Stimulated activated CD8-positive, alpha-beta memory T cell treated with anti-CD3 and anti-CD28 coated beads, Interleukin-4, amount 100 ng/mL, for 4 hours (primary cell): ENCODE measurements at places on chromosomes 12 and 14.

DNA sequence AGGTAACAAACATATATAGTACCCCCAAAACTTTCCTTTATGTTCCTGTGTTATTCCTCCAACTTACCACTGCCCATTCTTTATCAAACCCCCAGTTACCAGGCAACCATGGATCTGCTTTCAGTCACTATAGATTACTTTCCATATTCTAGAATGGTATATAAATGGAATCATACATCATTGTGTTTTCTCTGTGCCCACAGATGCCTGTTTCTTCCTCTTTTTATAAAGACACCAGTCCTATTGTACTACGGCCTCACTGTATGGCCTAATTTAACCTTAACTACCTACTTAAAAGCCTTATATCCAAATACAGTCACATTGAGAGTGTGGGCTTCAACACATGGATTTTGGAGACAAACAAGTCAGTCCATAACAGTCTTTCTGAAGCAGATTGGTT lies 2.6 kb downstream of the TAS2R14 start:
- DNase-seq, result no peak

GRCh38 chr14:50397390-50398188 lies 908 bp upstream of the CDKL1 start:
- DNase-seq, result no peak

DNA sequence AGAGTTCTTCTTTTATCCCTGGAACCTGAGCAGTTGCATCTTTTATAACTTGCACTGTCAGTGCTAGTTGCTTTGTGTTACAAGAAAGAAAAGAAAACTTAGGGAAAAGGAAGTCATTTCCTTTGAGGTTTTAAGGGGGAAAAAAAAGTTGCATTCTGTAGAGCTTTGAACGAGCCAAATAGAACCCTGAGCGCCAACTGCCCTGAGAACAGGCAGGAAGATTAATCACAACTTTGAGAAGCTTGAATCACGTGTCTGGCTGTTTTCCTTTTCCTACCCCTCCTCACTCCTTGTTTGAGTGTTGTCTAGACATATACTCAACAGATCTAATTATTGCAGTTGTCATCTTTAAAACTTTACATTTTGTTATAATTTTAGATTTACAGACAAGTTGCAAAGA lies 12.5 kb downstream of the PCNX1 start:
- no peak for DNase-seq

GRCh38 chr12:95102916-95103671 lies 29.7 kb upstream of the NR2C1 start:
- no peak for DNase-seq

DNA sequence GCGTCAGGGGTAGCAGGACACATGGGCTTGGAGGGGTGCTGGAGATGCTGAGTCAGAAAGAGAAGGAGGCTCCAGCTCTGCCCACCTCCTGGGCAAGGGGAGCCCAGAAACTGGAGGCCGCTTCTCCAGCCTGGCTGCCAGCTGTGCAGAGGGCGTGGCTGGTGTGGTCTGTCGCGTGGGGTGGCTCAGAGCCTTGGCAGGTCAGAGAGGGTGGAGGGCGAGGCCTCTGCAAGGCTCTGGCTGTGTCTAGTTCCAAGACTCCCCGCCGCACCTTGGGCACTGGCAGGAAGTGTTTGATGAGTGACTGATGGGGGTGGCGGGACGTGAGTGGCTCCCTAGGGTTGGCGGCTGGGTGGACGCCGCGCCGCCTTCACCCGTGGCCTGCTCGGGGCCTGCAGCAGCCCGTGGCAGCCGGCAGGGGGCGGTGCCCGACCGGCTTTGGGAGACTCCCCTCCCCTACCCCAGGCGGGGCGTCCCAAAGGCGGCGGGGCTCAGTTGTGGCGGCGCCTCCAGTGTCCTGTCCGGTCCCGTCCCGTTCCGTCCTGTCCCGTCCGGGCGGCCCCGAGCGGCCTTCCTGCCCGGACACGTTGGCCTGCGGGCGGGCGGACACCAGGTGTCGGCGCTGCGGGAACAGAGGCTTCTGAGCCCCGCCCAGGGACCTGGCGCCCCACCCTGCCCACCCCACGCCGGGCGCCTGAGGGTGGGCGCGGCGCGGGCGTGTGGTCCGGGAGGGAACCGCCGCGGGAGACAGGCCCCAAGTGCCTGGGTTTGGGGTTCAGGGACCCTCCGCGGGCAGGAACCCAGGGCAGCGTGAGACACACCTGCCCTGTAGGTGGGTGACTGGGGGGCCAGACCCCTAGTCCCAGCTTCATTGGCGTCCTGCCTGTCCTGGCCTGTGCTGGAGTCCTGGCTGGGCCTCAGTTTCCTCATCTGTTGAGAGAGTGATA lies 39.7 kb downstream of the KRT80 start:
- peak; percentile 40 for DNase-seq

DNA sequence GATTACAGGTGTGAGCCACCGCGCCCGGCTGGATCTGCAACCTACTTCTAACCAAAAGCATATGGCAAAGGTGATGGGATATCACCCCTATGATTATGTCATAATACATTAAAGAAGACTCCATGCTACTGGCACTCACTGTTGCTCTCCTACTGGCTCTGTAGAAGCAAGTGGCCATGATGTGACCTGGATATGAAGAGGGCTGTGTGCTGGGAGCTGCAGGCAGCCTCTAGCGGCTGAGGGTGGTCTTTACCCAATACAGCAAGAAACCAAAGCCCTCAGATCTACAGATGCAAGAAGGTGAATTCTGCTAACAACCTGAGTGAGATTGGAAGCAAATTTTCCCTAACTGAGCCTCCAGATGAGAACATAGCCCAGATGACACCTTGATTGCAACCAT lies 34.2 kb upstream of the TRIM9 start:
- no peak for DNase-seq

GRCh38 chr12:122040579-122041386 lies 19.1 kb downstream of the BCL7A start:
- no peak for DNase-seq

GRCh38 chr12:31206038-31206670 lies 119.8 kb downstream of the SINHCAF start:
- no peak for DNase-seq

- DNase-seq, result no peak
These were observed 4.7 kb upstream of the CISTR start for GRCh38 chr12:53756300-53757100.

DNA sequence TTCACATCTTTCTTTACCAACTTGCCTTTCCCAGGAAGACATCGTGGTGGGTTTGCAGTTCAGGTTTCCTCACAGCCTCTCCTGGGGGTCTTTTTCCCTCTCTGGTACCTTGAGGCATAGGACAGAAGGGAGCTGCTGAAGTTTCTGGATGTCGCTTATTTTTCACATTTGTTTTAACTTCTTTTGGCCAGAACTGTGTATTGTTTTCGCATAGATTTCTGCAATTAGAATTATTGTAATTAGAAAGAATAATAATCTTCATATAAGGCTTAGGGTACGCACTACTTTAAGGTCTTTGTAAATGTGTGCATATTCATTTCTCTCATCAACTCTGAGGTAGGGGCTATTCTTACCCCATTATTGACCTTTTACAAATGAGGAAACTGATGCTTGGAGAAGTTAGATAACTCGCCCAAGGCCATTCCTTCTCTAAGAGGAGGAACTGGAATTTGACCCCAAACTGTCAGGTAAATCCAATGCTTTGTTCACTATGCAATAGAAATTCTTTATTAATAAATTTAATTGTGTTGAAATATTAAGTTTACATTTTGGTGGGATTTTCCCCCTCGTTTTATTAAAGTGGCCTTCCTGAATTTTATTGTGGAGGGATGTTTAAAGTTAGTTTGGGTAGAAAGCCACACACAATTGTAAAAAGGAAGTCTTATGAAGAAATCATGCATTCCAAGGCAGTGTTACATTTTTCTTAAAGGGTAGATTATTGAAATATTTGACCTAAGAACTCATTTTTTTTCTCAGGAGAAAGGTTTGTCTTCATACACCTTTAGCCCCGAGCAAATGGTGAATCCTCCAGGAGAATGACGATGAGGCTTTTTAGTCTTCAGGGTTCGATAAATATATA lies 12.1 kb upstream of the SLC38A2 start:
- no peak for DNase-seq

DNA sequence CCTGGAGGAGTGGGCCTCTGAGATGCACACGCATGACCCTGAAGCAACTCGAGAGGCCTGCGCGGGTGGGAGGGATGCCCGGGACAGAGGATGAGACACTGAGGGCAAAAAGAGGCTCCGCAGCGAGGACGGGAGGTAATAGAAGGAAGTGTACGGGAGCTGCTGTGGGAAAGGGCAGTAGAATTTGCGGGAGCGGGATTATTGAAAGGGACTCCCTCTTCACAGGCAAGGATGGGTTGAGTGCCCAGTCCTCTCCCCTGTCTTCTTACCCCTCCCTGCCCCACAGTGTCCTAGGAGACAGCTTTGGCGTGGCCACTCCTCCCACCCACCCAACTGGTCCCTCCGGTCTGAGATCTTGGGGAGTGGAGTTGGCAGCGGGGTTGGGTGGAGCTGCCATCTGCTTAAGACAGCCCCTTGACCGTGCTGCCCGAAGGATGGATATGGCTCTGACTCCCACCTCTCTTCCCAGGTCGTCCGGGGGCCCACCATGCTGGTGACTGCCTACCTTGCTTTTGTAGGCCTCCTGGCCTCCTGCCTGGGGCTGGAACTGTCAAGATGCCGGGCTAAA lies 15.7 kb upstream of the ESPL1 start:
- no peak for DNase-seq

- DNase-seq, result no peak
These were observed 572.6 kb upstream of the MDGA2 start for GRCh38 chr14:48247977-48248376.

DNA sequence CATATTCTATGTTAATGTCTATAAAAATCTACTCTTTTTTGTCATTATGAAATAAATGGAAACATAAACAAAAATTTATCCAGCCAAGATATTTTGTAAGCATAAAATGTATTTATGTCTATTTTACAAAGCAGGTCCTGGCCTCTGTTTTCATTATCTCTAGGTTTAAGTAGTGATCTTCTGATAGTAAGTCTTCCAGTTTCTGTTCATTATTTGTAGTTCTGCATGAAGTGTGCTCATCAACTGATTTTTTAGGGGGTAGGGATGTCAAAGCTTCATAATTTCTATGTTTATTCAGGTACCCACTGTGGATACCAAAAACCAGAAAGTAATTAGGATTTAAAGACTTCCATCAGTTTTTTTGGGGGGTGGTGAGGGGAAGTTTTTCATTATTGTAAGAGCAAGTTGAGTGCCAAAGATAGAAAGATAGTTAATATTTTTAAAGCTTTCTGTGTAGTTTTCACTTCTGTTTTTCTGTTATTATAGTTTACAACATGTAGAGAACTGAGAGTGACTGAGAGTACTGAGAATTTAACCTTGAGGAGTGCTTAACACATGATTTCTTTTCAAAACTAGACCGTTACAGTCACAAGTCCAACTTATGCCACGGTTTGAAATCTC lies 30.6 kb upstream of the LMO3 start:
- no peak for DNase-seq

DNA sequence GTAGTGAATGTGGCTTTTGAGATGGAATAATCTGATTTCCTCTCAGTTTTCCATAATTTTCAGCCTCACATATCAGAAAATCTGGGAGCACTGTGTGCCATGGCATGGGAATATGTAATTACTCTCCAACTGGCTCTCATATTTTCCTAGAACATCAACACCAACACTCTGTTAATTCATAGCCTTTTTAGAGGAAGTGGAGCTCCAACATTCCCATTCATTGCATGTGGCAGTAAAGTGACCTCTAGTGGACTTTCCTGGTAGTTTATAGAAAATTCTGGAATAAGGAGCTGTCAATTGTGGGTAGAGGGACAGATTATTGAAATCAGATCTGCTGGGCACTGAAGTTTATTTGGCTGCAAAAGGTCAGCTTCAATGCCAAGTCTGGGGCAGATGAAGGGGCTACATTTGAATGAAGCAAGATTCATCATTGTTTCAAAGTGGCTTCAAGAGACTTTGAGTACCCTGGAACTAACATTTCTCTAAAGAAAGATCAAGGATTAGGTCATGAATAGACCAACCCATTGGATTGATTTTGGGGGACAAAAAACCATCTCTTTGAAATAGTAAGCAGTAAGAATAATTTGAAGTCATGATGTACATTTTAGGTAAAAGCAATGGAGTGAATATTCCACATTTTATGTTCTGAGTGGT lies 23.6 kb upstream of the USP44 start:
- DNase-seq, result no peak

DNA sequence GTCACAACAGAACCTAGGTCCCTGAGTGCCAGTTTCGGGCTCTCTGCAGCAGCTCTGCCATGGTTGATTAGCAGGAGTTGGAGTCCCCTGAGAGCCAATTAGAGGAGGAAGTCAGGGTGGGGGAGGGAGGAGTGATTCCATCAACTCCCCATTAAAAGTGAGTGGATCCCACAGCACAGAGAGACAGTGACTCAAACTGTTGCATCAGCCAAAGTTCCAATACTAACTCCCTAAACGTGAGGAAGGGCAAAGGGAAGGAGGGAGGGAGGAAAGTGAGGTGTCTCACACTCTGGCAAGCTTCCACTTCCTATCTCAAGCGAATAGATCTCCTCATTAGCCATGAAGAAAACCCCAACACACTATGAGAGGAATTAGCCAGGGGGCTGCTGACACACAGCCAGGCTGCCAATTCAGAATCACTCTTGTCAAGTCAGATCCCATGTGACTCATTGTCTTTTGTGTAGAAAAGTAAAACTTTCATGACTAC lies 23.6 kb downstream of the OR11H4 start:
- no peak for DNase-seq

DNA sequence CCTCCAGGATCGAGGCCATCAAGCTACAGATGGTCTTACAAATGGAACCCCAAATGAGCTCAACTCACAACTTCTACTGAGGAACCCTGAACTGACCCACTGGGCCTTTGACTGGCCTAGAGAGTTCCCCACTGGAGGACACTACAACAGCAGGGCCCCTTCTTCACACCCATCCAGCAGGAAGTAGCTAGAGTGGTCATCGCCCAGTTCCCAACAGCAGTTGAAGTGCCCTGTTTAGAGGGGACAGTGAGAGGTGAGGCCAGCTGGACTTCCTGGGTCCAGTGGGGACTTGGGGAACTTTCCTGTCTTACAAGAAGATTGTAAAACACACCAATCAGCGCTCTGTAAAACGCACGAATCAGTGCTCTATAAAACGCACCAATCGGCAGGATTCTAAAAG lies 247.9 kb upstream of the BTG1 start:
- no peak for DNase-seq

DNA sequence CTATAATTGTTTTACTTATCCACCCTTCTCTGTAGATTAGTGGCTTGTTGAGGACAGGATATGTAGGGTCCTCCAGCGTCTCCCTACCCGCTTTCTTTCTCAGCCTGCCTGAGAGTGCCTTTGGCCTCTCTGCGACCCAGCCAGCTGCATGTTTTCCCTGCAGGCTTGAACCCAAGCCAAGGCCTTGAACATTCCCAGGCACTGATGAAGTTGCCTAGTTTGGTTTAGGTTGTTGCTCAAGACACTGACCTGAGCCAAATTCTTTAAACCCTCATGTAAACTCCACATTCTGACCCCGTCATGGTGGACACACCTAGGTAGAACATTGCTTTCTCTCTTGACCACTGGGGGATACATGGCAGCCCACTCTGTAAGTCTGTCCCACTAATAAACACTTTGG lies 33.4 kb upstream of the TXNRD1 start:
- no peak for DNase-seq
